ENCODE measurements at places on chromosomes 2 and 18.
A peak's percentile ranks its signal among the peaks of the same experiment; 100 is the strongest.

DNA sequence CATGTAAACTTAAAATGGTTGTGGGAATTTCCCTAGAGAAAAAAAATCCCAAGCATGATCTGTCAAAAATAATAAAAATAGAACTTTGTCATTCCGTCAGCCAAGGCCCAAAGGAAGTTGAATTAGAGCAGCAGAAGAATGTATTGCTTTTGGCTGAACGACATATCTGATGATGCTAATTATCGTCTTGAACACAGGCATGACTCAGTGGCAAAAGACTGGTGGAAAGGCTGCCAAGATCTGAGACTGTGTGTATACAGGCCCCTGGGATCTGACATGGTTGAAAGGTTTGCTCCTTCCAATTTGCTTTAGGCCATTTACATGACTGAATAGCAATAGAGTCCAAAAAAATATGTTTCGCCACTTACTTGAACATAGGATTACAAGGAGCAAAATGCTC lies 1057.1 kb upstream of the CRIM1 start:
- no peak for DNase-seq

DNA sequence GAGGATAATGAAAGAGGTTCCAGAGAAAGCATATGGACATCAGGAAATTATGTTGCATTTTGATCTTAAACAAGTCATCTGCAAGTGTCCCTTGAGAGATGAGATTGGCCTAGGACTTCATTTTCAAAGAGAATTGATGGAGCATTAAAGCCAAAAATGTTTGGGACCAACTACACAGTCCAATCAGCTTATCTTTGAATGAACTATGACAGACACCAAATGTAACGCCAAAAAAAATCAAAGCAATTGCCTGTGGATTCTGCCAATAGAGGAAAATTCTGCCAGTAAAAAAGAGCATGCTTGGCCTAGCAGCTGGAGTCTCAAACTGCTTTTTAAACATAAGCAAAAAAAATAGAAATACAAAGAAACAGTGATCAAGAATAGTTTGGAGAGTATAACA lies 594.5 kb upstream of the CHAC2 start:
- peak; percentile 29 for DNase-seq

DNA sequence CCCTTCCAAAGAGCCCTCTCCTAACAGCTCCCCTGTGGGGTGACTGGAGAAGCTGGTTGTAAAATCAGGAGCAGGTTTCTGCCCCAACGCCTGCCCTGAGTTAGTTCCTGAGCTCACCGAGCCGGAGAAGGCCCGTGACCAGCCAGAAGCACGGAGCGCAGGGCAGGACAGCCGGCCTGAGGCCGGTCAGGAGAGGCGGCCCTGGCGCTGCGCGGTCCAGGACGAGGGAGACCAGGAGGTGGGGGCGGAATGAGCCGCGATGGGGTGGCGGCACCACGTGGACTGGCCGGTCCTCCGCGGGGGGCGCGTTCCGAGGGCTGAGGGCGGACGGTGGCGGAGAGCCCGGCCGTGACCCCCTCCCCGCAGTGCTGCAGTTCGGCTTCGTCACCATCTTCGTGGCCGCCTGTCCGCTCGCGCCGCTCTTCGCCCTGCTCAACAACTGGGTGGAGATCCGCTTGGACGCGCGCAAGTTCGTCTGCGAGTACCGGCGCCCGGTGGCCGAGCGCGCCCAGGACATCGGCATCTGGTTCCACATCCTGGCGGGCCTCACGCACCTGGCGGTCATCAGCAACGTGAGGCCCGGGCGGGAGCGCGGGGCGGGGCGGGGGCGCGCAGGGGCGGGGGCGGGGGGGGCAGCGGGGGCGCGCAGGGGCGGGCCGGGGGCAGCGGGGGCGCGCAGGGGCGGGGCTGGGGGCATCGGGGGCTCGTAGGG lies 29.0 kb downstream of the ANO7 start:
- DNase-seq, result no peak

DNA sequence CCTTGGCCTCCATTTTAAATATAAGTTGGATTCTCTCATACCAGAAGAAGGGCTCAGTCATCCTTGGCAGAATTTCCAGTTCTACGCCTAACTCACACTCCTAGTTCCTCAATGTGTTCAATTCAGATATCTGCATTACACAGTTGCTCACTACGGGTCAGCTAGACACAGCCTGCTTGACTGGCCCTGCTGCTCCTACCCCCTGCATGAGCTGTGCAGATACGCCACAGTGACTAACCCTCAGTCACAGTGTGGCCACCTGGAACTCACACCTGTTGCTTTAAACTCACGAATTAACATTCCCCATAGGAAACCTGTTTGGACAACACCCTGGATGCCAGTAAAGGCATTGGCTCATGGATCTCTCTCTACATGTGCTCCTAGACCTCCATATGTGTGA lies 429.6 kb downstream of the NCKAP5 start:
- no peak for DNase-seq

DNA sequence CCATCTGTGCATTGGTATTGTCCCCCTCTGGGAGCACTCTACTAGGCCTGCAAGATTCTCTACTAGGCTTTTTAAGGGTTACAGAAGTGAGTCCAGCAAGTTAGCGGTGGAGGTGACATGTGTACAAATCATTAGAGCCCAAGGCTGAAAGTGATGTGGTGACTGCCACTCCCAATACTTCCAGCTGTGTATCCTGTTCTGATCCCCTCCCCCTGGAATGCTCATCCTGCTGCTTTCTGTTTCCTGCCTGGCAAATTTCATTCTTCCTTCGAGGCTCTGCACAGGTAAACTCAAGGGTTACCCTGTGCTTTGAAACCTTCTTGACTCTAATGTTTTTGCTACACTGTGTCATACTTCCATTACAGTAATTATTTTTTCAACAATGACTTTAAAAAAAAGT lies 258.5 kb upstream of the REV1 start:
- no peak for DNase-seq

Data from NCI-H446 (cell line).